Spleen (tissue), 13 donors: ENCODE measurements at places on chromosomes 3 and 15. TPM values are rescaled to one million over a fixed set of nuclear protein-coding genes. Genes with fewer than 3 reads are reported as not detected.

Gene AGBL1
- polyA plus RNA-seq, result not detected

Gene CDHR4
- 0.06 TPM for polyA plus RNA-seq

Gene TBCCD1
- polyA plus RNA-seq, result 3.9 TPM

DNA sequence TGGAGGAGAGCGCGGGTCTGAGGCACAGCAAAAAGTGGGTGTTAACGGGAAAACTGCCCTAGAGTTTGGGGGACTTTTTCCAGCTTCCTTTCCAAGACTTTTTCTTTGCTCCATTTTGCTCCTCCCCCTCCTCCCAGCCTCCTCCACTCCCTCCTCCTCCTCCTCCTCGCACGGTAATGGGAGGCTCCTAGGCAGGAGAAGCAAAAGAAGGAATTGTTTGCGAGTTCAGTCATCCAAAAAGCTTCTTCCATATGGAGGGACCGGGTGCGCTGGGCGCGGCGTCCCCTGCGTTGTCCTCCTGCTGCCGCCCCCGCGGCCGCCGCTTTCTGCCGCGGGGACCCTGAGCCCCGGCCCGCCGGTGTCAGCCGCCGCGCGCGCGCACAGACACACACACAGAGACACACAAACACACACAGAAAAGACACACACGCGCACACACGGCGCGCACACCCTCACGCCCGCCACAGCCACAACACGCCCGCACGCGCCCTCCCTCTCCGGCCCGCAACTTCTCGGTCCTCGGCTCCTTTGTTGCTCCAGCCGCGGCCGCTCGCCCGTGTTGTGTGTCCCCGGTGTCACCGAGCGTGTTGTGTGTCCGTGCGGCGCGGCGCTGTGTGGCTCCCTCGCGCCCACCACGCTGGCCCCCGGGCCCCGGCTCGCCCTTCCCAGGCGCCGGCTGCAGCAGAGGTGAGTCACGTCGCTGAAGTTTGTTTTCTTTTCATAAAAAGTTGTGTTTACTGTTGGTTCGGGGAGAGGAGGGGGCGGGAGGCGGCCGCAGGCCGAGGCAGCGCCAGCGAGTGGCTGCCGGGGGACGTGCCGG is at the start of gene BOC:
BOC (plus strand) TSS at position 228 of the 820 bp plus-strand sequence. CDS start 38,246 bp downstream, outside the sequence.
- DNase-seq, result no peak

DNA sequence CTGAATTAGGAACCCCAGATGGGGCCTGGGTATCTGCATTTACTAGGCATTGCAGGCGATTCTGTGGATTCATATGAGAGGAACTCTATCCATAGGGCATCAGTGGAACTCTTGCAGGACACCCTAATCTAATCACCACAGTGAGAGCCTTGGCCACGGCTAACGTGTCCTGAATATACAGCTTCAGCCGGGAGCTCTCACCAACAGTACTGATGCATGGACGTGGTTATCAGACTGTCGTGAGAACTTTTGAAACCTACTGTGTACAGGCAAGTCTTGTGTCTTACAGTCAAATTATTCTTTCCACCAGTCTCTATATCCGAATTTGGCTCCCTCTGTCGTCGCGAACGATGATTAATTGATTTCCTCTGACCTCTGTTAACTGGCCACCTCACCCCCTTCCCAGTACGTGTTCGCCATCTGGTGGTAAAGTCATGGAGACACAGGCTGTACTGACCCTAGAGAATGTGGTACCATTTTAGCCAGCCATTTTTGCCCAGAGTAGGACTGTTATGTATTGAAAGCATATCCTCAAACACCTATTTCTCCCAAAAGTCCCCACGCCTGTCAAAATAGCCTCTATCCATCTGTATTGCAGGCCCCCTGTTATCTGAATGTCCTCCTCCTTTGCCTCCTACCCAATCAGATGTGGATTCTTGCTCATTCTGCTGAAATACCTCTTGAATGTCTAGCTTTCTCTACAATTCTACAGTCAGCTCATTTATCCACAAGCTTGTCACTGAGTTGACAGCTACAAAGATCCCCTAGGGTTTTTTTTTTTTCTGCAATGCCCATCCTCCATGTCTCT is 39.7 kb downstream of the GLDN start:
- DNase-seq, result no peak

DNA sequence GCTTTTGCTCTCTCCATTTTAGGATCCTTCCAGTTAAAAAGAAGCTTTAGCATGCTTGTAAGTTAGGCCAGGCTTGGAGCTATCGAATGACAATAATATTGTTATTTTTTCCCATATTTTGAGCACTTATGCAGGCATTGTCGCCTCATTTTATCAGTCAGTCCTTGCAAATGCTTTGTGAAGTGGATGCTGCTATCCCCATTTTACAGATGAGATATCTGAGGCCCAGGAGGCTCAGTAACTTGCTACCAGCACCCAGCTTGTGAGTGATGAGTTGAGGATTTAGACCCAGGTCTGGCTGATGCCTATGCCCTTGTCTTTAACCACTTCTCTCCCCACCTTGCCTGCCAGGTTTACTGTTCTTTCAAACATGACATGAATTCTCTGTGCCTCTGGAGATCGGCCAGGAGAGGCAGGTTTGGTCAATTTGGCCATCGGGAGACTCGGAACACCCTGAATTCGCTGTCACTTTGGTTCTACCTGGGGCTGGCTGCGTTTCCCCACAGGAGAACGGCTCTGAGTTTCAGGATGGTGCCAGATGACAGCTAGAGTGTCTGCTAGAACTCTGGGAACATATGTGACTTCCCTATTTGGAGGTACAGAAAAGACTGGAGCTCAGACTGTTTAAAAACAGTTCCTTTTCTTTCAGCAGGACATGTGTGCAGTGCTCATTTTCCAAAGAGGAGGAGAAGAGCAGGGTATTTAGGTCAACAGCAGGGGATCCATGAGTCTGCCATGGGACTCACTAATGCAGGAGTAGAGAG is 25.5 kb upstream of the ZNF710 start:
- no peak for DNase-seq

GRCh38 chr15:63369781-63370180 is 11.9 kb downstream of the CA12 start:
- no peak for DNase-seq

- DNase-seq, result no peak
Observed at GRCh38 chr15:78061963-78062427, 15.5 kb downstream of the TBC1D2B start.

DNA sequence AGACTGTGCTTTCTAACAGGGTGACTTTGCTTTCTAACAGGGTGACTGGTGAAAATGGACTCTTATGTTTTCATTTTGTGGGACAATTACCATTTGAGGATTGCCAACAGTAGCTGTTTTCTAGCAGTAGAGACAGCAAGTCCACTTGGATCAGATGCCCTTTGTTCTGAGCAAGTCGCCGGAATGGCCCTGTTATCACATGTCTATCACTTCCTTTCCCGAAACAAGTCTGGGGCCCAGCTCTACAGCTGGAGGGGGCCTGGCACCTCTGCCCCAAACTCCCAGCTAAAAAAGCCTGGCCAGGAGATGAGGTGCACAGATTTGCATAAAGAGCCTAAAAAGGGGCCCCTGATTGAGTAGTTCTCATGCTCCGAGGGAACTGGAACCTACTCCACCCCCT is 44.6 kb downstream of the THBS1 start:
- no peak for DNase-seq
